ENCODE measurements at places on chromosomes 3 and 15.
A peak's percentile ranks its signal among the peaks of the same experiment; 100 is the strongest.

DNA sequence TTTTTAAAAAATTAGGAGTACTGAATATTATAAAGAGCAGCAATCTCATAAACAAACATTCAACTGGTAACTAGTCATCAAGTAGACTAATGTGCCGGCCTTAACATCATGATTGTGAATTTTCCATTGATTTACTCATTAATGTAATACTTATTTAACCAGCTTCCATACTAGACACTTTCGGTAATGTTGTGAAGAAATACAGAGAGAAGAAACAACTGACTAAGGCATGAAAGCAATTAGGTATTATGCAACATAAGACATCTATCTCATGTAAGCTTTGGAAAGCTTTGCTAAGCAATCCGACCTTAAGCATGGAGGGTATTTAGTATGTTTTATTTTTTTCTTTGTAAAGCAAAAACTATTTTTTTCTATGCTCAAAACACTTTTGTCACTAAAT is 108.0 kb downstream of the IL1RAP start:
- no peak for DNase-seq

GRCh38 chr15:62550106-62550505 is 385.0 kb upstream of the C2CD4B start:
- no peak for DNase-seq

DNA sequence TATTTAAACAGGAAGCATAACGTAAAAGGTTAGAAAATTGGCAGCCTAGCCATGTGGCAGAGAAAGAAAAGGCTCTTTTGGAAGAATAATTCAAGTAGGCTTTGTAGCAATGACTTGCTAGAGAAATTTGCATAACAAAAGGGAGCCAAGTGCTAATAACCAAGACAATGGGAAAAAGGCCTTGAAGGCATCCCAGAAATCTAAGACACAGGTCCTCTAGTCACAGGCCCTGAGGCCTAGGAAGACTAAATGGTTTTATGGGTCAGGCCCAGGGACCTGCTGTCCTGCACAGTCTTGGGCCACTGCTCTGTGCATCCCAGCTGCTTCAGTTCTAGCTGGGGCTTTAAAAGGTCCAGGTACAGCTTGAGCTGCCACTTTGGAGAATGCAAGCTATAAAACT is 78.5 kb downstream of the FGF7 start:
- DNase-seq = no peak

DNA sequence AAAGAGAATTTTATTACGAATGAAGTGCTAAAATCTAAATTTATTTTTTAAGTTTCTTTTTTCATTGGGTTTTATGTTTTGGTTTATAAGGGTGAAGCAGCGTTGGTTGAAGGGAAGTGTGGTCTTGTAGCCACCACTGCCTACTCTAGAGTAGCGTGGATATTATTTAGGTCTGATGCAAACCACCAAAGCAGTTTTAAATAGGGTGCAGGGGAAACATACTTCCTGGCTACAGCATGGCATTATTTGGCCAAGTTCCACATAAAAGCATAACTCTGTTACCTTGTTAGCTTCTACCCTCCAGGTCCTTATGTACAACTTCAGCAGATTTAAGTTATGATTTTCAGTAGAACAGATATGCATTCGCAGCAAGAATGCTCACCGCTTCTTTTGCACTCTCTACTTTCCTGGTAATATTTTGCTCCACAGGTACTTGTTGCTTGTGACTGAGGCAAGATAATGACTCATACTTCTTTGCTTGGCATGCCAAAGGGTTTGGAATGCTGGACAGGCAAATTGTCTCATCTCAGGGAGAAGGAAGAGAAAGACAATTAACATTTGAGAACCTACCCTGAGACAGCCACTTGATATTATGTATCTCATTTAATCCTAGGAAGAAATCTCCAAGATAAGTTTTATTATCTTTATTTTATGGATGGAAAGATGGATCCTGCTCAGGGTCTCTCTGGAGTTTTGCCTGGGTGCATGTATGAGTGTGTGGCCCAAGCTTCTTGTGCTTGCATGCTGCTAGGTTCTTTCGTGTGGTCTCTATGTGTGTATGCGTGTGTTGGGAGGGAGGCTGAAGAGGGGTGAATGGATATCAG is 5.4 kb downstream of the TGFBR2 start:
- peak; percentile 45 for DNase-seq

DNA sequence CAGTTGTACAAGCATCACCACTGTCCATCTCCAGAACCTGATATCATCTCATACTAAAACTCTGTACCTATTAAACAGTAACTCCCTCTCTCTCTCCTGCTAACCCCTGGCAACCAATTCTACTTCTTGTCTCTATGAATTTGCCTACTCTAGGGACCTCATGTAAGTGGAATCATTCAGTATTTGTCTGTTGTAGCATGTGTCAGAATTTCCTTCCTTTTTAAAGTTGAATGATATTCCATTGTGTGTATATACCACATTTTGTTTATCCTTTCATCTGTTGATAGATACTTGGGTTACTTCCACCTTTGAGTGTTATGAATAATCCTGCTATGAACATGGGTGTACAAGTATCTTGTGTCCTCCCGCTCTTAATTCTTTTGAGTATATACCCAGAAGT is 16.6 kb downstream of the ZNF592 start:
- no peak for DNase-seq

GRCh38 chr3:159751752-159752151 is 236.9 kb upstream of the IL12A start:
- DNase-seq = no peak

DNA sequence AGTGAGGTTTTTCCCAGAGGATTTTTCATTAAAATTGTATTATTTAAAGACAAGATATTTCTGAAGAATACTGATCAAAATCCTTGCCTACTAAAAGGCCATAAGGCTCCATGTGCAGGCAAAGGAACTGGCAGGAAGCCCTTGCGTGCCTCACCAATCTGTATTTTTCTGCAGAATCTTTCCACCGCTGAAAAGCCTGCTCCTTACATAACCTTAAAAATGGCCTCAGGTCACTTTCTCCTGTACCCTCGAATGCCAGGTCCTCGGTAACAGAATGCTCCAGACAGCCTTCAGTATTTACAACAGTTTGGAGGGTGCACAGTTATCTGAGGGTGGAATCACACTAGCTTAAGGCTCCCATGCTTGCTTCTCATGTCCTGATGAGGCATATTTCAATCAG is 3.2 kb downstream of the MORC1 start:
- no peak for DNase-seq

DNA sequence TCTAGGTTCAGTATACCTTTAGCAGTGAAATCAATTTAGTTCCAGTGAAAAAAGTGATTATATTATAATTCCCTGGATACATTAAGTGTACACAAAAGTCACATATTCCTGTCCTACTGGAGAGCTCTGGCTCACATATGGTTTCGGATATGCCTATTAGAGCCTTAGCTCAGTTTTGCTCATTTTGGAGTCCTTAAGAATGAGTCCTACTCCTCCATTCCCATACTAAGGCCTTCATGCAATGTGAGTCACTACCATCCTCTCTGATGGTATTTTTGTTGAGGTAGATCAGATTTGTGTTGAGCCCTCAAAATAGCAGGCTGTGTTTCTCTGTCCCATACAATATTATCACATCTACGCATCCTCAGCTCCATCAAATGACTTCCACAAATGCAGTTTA is 294.2 kb upstream of the COL8A1 start:
- DNase-seq = no peak
